ENCODE measurements at places on chromosomes 12 and 14.
A peak's percentile ranks its signal among the peaks of the same experiment; 100 is the strongest.

GRCh38 chr14:63562405-63562804 lies 19.2 kb upstream of the PPP2R5E start:
- no peak for DNase-seq

DNA sequence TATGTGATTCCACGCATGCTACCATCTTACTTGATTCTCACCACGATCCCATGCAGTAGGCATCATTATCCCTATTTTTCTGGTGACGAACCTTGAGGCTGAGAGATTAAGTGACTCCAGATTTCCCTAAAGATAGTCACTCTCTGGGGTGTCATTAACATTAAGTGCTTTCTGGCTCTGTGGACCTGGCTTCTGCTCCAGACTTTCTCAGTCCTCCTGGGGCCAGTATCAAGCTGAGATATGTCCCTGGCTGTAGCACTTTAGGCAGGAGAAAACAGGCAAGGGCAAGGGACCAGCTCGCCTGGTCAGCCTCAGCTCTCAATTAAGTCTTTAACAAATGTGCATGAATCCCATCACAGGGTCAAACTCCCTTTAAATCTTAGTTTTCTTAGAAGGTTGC lies 38.3 kb upstream of the PRB2 start:
- DNase-seq = no peak

- DNase-seq = no peak
Measured at GRCh38 chr14:92686411-92686899, 62.0 kb downstream of the LGMN start.

DNA sequence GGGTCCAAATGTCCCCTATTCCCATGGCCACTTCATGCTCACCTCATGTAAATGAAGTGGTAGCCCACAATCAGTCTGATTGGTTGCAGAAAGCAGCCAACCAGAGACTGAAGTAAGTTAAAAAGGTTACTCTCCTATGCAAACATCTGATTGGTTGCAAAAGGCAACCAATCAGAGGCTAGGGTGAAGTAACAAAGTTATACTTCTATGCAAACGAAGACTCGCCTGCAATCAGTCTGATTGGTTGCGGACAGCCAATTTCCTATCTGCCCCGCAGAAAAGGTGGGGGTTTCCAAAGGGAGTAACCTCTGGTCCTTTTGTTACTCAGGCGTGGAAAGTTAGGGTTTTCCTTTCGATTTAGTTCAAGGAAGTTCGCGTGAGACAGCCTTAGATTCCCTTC lies 208.1 kb upstream of the NEDD1 start:
- no peak for DNase-seq

DNA sequence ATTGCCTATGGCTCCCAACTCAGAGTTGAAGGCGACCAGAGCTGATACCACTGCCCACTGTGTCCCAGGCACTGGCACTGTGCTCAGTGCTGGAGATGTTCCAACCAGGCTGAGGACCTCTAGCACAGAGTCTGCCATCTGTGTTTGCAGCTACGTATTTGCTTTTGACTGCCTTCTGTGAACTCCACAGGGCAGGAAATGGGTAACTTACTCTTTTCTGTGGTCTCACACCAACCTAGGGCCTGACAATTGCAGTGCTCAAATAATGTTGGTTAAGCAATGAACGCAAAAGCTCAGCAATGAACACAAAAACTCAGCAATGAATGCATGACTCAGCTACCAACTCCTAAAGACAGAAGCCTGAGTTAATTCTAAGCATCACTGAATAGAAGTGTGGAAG lies 202.8 kb downstream of the NUAK1 start:
- DNase-seq = peak; percentile 86

DNA sequence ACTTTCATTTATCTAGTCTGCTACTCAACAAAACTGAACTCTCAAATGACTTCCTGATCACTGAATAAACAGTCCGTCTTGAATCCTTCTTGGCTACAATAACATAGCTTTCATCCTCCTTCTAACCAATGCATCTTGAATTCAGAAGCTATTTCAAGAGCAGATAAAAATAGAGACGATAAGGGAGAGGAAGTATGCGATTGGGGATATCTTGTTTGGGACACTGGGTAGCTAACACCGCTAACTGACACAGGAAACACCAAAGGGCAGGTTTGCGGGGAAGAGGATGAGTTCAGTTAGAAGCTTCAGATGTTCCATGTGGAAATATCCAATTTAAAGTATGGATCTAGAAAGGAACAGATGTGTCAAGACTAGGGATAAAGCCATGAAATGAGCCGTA lies 102.5 kb downstream of the SLC41A2 start:
- DNase-seq = no peak
